ENCODE measurements at places on chromosomes 11 and 22. TPM values are rescaled to one million over a fixed set of nuclear protein-coding genes. Genes with fewer than 3 reads are reported as not detected.

DNA sequence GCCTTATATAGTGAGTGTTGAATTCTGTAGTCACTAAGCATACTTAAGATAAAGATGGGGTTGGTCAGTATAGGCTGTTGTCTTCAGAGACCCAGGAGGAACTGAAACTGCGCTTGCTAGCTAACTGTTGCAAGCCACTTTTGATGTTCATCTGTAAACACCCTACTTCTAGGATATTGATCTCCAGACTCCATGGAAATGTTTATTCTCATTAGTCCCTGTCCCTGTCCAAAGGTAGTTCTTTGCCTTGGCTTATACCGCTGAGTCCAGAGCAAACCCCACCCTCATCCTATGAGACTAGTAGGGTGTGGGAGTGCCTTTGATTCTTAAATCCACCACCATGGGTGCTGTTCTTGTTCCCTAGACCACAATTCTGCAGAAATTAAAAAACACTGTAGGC is 36.4 kb downstream of the DEPDC5 start:
- DNase-seq = no peak

- DNase-seq = no peak
These were observed 66.9 kb upstream of the CHRM4 start for GRCh38 chr11:46458491-46458890.

DNA sequence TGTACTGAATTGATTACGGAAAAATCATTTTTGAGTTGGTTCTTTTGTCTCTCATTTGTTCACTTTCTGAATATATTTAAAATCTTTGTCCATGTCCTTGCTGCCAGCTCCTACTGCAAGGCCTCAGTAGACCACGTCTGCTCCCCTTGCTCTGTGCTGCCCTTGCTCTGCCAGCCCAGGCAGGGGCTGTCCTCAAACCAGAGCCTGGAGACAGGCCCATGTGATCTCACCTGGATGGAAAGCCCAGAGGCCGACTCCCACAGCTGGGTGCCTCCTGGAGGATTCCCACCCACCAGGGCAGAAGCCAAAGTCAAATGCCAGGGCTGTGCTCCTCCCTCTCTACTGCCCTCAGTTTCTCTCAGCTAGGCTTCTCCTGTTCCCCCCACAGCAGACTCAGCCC is 141.8 kb downstream of the NTM start:
- no peak for DNase-seq

DNA sequence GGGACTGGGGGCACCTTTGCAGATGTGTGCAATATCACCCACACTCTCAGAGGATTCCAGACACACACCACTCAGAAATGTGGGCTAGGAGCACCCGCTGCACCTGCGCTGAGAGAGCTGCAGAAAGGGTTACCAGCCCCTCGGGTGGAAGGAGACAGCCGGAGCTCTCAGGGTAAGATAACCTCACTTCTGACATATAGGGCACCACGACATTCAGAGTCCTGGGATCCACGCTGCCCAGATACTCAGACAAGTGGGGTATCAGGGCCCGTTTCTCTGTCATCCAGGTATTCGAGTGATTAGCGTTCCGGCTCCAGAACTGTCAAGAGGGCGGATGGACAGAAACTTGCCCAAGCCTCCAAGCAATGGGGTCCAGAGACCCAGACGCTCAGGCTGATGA is 6.2 kb upstream of the SYT8 start:
- no peak for DNase-seq

DNA sequence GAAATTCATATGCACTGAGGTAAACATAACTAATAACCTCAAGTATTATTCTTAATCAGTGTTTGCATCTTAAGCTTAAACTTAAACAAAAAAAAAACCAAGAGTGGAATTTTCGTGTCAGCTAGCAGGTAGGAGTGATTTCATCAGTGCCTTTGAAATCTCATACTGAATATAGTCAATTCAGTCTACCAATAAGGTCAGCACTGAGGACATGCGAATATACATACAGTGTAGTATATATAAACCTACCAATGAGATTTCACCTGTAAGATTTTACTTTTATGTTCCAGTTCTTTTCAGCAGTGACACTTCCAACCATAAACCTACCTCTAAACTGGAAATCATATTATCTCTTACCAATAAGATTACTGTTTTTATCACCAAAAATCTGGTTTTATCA is 27.0 kb downstream of the SAAL1 start:
- no peak for DNase-seq

DNA sequence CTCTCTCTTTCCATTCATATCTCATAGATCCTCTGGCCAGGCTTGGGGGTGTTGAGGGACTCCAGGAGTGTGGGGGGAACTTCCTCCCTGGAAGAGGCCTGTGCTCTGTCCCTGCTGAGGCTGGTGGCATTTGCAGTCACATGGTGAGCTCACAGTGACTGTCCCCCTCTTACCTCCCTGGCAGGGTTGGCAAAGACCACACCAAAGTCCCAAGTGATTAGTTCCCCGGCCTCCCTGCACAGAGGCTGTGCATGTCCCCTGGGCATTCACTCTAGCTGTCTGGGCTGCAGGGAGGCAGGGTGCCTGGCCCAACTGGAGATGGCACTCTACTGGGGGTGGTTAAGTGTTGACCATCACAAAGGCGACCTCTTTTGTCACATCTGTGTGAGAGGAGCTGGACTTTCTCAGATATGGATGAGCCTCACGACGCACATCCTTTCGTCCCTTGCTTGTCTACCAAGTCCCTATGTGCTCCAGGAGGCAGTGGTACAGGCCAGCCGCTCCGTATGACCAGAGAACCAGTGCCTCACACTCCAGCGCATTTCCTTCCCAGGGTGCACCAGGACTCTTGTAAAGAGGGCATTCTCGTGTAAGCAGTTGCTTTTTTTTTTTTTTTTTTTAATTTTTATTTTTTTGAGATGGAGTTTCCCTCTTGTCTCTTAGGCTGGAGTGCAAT is 8.8 kb downstream of the TANGO2 start:
- no peak for DNase-seq

- DNase-seq = no peak
These were observed 2.1 kb downstream of the WEE1 start for GRCh38 chr11:9575260-9576240.

- no peak for DNase-seq
These were observed 73.9 kb downstream of the LRRC32 start for GRCh38 chr11:76596652-76597051.

GRCh38 chr22:45129703-45130524 is 33.8 kb upstream of the NUP50 start:
- DNase-seq = no peak

CNIH2 gene
- total RNA-seq = 1.3 TPM

RTCB gene
- 46.2 TPM for total RNA-seq
